ENCODE measurements at places on chromosomes 7 and 10.

- H3K4me1 ChIP-seq = peaks cover 43% of the 10 kb centered on the region
- peak overlapping the region; percentile 74 for H3K27ac ChIP-seq
- no peaks in the 10 kb centered on the region for H3K36me3 ChIP-seq
- no peaks in the 10 kb centered on the region for H3K27me3 ChIP-seq
- peak overlapping the region; percentile 23 for H3K4me3 ChIP-seq
- no peak for DNase-seq
Measured at GRCh38 chr10:121669028-121669374, 70.8 kb upstream of the FGFR2 start.

DNA sequence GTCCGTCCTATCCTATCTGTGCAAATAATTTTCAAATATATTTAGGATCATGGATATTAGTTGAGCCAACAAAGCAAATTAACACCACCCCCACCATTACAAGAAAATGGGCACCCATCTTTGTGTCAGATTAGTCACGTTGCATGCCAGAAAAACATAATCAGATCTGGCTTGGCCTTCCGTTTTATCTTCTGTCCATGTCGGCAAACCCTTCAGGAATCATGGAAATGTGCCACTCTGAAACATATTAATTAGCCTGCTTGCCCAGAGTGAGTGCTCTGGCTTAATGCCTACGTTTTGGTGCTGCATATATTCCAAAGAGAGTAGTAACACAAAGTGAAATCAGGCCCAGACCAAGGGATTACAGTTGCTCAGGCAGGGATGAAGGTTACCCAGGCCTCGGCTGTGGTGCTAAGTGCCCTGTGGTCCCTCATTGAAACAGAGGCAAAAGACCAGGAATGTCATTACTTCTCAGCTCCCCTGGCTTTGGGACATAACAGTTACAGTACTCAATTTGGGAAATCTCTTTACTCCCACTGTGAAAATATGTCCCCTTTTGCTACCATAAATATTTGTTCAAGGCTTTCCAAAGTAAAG is 154.0 kb upstream of the LSM8 start:
- no peak overlapping the region for H3K27ac ChIP-seq
- no peaks in the 10 kb centered on the region for H3K36me3 ChIP-seq
- no peaks in the 10 kb centered on the region for H3K27me3 ChIP-seq
- no peak overlapping the region for H3K4me3 ChIP-seq
- peaks cover 13% of the 10 kb centered on the region for H3K4me1 ChIP-seq

DNA sequence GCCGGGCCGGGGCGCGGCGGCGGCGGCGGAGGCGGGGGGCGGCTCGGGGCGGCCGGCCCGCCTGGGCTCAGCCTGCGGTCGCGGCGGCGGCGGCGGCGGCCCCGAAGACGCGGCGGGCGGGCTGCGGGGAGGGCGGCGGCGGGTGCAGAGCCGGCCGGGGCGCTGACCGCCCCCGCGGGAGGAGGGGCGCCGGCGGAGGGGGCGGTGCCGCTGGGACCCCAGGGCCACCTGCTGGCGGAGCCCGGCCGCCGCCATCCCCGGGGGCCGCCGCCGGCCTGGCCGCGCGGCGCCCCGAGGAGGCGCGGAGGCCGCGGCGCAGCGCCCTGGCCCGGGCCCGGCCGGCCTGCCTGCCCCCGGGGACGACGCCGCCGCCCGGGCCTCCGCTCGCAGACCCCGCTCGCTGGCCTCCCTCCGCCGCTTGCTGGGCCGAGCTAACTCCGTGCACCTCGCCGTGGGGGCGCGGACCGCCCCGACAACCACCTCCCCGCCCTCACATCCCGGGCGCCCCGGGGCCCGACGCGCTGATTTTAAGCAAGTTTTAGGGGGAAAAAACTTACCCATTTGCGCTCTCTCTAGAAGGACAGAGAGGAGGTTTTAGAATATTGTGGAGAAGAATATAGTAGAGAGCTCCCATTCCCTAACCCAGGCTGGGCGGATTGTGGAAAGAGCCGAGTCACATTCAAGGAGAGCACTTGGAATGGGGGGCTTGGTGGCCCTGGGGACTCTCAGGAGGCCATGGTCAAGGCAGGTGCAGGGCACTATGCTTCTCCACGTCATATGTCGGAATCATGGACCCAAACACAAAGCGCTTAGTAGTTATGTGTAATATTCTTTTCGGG is at the start of gene BEND7:
TSS of gene BEND7 (minus strand) at position 140 of the 839 bp plus-strand sequence. CDS start 481 bp downstream, outside the sequence.
- DNase-seq = peak; percentile 58
- no peaks in the 10 kb centered on the region for H3K27me3 ChIP-seq
- H3K4me1 ChIP-seq = peaks cover 25% of the 10 kb centered on the region
- H3K27ac ChIP-seq = peak within 1 kb of the TSS; percentile 87
- peak within 1 kb of the TSS; percentile 76 for H3K4me3 ChIP-seq

GRCh38 chr7:87155788-87156187 is 3.5 kb downstream of the DMTF1 start:
- peaks cover 49% of the 10 kb centered on the region for H3K4me1 ChIP-seq
- H3K4me3 ChIP-seq = peak overlapping the region; percentile 16
- H3K36me3 ChIP-seq = peaks cover 4% of the 10 kb centered on the region
- no peaks in the 10 kb centered on the region for H3K27me3 ChIP-seq
- DNase-seq = no peak

- peaks cover 21% of the 10 kb centered on the region for H3K36me3 ChIP-seq
- no peak overlapping the region for H3K4me3 ChIP-seq
- peaks cover 15% of the 10 kb centered on the region for H3K4me1 ChIP-seq
- no peak for DNase-seq
- H3K27me3 ChIP-seq = no peaks in the 10 kb centered on the region
Measured at GRCh38 chr10:74072503-74072902, 74.6 kb downstream of the VCL start.

- no peaks in the 10 kb centered on the region for H3K27me3 ChIP-seq
- H3K4me3 ChIP-seq = no peak overlapping the region
- no peak overlapping the region for H3K27ac ChIP-seq
Measured at GRCh38 chr7:158955932-158956804, 99.8 kb downstream of the DYNC2I1 start.

GRCh38 chr7:39746103-39746819 is 122.9 kb downstream of the RALA start:
- peak; percentile 72 for DNase-seq
- H3K4me3 ChIP-seq = no peak overlapping the region
- no peaks in the 10 kb centered on the region for H3K36me3 ChIP-seq
- H3K27ac ChIP-seq = no peak overlapping the region

GRCh38 chr10:72694476-72695369 is 2.8 kb downstream of the MCU start:
- no peaks in the 10 kb centered on the region for H3K27me3 ChIP-seq
- H3K27ac ChIP-seq = peak overlapping the region; percentile 27
- H3K4me1 ChIP-seq = peaks cover 29% of the 10 kb centered on the region
- no peaks in the 10 kb centered on the region for H3K36me3 ChIP-seq
- no peak for DNase-seq

DNA sequence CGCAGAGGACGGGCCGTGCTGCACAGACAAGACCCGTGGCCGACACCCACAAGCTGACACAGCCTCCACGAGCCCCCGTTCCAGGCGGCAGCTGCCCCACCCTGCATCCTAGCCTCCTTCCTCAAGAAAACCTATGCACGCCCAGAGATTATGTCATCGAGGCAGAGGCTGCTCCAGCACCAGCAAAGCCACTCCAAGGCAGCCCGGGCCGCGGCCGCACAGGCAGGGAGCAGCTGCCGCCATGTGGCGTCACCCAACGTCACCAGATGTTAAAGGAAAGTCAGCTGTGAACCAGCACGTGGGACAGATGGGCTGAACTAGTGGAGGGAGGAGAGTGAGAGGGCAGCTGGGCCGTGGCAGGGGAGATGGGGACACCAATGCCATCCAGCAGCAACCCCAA is 59.8 kb downstream of the STK32C start:
- H3K4me3 ChIP-seq = peak overlapping the region; percentile 49
- no peaks in the 10 kb centered on the region for H3K36me3 ChIP-seq
- peaks cover 11% of the 10 kb centered on the region for H3K27me3 ChIP-seq
- no peak for DNase-seq

DNA sequence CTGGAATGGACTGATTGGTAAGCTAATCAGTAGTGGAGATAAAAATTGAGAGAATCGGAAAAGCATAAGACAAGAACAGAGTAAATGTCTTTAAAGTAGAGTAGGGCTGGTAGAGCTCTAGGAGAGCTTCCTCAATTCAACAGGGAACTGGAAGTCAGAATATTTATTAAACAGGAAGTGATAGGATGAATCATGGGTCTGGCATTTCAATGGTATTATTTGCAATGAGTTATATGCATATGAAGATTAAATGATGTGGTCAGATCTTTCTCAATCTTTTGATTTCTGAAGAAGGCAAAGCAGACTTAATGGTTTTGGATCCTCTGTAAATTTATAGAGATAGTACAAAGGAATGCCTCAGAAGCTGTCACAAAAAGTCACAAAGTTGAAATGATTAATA is 349.0 kb downstream of the HPSE2 start:
- H3K4me1 ChIP-seq = no peaks in the 10 kb centered on the region
- H3K36me3 ChIP-seq = no peaks in the 10 kb centered on the region
- no peak for DNase-seq
- no peak overlapping the region for H3K4me3 ChIP-seq
- H3K27ac ChIP-seq = no peak overlapping the region

DNA sequence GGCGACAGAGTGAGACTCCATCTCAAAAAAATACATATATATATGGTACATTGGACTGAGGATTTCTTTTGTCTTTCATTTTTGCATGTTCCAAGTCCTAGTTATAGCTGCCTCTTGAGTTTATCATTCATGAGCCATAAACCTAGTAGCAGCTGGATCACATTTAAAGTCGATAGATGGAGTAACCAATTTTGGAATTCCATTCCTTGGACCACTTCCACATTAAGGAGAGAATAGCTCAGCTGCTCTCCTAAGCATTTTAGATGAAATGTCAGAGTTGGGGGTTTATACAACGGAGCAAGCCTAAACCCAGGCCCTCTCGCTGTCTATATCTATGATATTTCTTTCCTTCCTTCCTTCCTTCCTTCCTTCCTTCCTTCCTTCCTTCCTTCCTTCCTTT is 141.2 kb downstream of the LYZL1 start:
- no peak overlapping the region for H3K27ac ChIP-seq
- no peaks in the 10 kb centered on the region for H3K27me3 ChIP-seq
- no peaks in the 10 kb centered on the region for H3K36me3 ChIP-seq
- no peak overlapping the region for H3K4me3 ChIP-seq
- DNase-seq = no peak
- H3K4me1 ChIP-seq = peaks cover 4% of the 10 kb centered on the region

DNA sequence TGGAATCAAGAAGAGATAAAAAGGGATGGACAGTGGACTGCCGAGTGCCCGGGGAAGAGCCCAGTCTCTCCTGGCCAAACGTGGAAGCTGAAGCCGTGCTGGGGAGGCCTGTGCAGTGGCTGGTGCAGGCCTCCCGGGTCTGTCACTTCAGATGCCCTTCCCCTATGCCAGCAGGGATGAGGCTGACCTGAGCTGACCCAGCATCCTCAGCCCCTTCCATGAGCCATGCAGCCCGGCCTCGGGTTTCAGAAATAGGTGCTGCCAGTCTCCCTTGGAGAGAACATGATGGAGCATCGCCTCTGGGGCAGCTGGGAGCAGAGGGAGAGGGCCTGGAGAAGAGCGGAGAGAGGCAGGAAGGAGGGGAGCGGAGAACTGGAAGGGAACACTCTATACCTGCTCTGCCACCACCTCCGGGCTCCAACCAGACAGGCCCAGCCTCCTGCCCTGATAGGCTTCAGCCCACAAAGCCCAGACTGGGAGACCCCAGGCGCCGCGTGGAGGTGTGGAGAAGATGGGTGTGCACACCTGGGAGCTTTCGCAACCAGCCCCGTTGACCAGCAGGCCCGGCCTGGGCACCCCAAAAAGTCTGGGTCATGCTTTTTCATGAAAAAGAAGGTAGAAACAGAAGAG is 68.6 kb upstream of the PPP2R2D start:
- H3K36me3 ChIP-seq = no peaks in the 10 kb centered on the region
- DNase-seq = no peak
- H3K4me1 ChIP-seq = no peaks in the 10 kb centered on the region
- no peak overlapping the region for H3K27ac ChIP-seq
- no peak overlapping the region for H3K4me3 ChIP-seq

DNA sequence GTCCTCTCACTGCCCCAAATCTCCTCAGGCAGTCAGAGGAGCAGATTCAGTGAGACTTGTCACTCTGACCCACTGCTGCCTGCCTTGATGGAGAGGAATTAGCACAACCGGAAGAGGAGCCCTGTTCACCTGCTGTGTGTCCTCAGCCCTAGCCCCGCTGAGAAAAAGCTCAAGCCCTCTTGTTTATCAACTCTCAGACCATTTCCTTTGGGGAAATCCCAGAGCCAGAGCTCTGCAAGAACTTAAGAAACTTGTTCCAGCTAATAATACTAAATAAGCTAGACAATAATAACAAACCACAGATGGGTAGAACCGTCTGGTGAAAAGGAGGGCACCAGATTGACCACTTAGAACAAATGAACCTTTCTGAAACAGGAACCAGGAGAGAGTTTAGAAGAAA is 37.7 kb upstream of the ITGB1 start:
- no peaks in the 10 kb centered on the region for H3K27me3 ChIP-seq
- no peak overlapping the region for H3K27ac ChIP-seq
- no peaks in the 10 kb centered on the region for H3K4me1 ChIP-seq

DNA sequence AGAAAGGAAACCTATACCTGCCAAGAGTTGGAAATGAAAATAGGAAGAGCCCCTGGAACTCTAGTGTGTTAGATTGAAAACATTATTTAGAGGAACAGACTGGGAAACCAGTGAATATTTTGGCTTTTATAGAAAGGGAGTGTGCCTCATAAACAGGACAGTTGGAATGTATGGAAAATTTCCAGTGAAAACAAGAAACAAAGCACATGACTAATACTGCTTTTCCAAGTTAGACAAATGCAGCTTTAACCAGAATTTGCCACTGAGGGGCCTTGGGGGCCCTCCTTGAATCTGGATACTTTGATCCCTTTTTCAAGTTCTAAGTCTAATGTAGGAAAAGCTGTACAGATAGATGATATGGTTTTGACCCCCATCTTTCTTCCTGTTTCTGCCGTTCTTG is 21.2 kb downstream of the ITGB8 start:
- peak overlapping the region; percentile 75 for H3K27ac ChIP-seq
- peaks cover 38% of the 10 kb centered on the region for H3K4me1 ChIP-seq
- peaks cover 11% of the 10 kb centered on the region for H3K36me3 ChIP-seq
- H3K4me3 ChIP-seq = no peak overlapping the region
- no peak for DNase-seq
- H3K27me3 ChIP-seq = no peaks in the 10 kb centered on the region

DNA sequence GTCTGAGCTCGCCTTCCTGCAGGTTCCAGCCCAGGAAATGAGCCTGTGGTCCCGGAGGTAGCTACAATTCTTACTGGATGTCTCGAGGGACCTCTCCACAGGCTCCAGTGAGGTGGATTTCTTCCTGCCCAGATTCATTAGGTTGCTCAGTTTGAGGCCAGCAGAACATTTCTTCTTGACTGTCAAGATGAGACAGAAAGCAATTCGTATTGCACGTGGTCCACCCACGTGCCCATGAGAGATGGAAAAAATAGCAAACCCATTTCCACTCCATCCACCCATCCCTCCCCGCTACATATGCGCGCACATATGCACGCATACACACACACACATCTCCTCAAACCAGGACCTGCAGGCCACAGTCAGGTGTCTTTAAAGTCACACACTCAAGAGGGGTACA is 68.7 kb downstream of the VWA2 start:
- H3K36me3 ChIP-seq = no peaks in the 10 kb centered on the region
- H3K4me1 ChIP-seq = peaks cover 8% of the 10 kb centered on the region
- no peak for DNase-seq
- no peak overlapping the region for H3K27ac ChIP-seq

All from mesothelial cell of epicardium (in vitro differentiated cells).